IMR-90 (cell line): ENCODE measurements at places on chromosomes 4 and X. TPM values are rescaled to one million over a fixed set of nuclear protein-coding genes. Genes with fewer than 3 reads are reported as not detected.
A peak's percentile ranks its signal among the peaks of the same experiment; 100 is the strongest.

DNA sequence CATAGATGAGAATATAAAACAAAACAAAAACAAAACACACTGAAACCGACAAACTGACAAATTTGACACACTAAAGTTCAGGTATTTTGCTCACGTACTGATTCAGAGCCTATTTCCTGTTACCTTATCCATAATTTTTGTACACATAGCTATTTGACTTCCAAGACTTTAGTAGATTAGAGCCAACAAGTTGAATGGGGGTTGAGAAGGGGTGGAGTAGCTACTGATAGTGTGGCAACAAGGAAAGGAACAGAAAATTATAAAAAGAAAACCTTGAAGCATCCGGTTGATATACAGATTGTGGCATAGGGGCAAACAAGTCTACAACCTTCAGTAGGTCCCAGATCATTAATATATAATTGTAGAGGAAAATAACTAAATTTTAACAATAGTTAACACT lies 92.3 kb upstream of the RASGEF1B start:
- H3K27me3 ChIP-seq, result no peaks in the 10 kb centered on the region
- H3K4me1 ChIP-seq, result no peaks in the 10 kb centered on the region

GRCh38 chrX:130173190-130173895 lies 1.6 kb downstream of the RAB33A start:
- peaks cover 7% of the 10 kb centered on the region for H3K4me1 ChIP-seq
- H3K36me3 ChIP-seq, result no peaks in the 10 kb centered on the region
- H3K27ac ChIP-seq, result peak overlapping the region; percentile 50; the same call in 1 of the 2 replicates
- peaks cover 2% of the 10 kb centered on the region; the same call in 1 of the 2 replicates for H3K27me3 ChIP-seq
- DNase-seq, result peak; percentile 91

DNA sequence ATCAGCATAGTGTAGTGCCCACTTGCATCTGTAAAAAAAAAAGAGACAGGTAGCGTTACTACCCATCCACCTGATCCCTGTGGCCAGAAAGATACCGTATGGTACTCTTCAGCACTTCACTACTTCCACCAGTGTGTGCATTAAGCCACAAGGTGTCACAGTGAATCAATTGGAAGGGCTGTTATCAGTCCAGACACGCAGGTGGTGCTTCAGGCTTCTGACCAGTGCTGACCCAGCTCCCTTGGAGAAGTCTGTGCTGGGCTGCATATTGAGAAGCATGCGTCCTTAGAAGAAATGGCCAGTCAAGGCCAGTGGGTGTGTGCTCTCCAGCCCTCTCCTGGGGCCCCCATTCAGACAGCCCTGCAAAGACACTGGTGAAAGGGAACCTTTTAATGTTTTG lies 10.6 kb downstream of the LDB2 start:
- peaks cover 2% of the 10 kb centered on the region; the same call in 1 of the 2 replicates for H3K4me1 ChIP-seq
- no peak overlapping the region for H3K4me3 ChIP-seq
- no peaks in the 10 kb centered on the region for H3K27me3 ChIP-seq
- DNase-seq, result no peak
- H3K27ac ChIP-seq, result no peak overlapping the region

TENT5D gene
- total RNA-seq, result not detected in 2 replicates

SOX3 gene
- total RNA-seq, result not detected in 2 replicates

KLHL13 gene
- total RNA-seq, result 12.5 and 13.6 TPM in 2 replicates

VEGFD gene
- total RNA-seq, result under 0.01 and 0.18 TPM in 2 replicates

- H3K4me3 ChIP-seq, result no peak overlapping the region
- no peak for DNase-seq
- H3K4me1 ChIP-seq, result 0 out of 2 replicates have a peak, but pooled peaks cover 1% of the 10 kb centered on the region
- H3K36me3 ChIP-seq, result peaks cover 9% of the 10 kb centered on the region
- no peaks in the 10 kb centered on the region for H3K27me3 ChIP-seq
These were observed 56.5 kb downstream of the PTTG2 start for GRCh38 chr4:38016698-38017097.

- H3K36me3 ChIP-seq, result no peaks in the 10 kb centered on the region
- H3K4me1 ChIP-seq, result no peaks in the 10 kb centered on the region
- no peak overlapping the region for H3K4me3 ChIP-seq
- peak; percentile 16 for DNase-seq
- no peaks in the 10 kb centered on the region; the same call in 1 of the 2 replicates for H3K27me3 ChIP-seq
- no peak overlapping the region for H3K27ac ChIP-seq
These were observed 29.4 kb upstream of the SLAIN2 start for GRCh38 chr4:48311896-48312295.

KLF8 gene
- total RNA-seq, result under 0.01 TPM in 1 of 2 replicates, not detected in the other

STATH gene
- total RNA-seq, result not detected in 2 replicates

PNMA5 gene
- not detected in 2 replicates for total RNA-seq

- H3K27me3 ChIP-seq, result no peaks in the 10 kb centered on the region
- DNase-seq, result no peak
- H3K36me3 ChIP-seq, result peaks cover 2% of the 10 kb centered on the region; the same call in 1 of the 2 replicates
- H3K4me3 ChIP-seq, result no peak overlapping the region
- peaks cover 15% of the 10 kb centered on the region for H3K4me1 ChIP-seq
These were observed 3.4 kb downstream of the ABCD1 start for GRCh38 chrX:153728095-153728494.

GRCh38 chr4:177680308-177680707 lies 238.1 kb upstream of the AGA start:
- peaks cover 2% of the 10 kb centered on the region; the same call in 1 of the 2 replicates for H3K4me1 ChIP-seq
- no peaks in the 10 kb centered on the region for H3K36me3 ChIP-seq
- no peak overlapping the region for H3K27ac ChIP-seq
- no peak for DNase-seq

DNA sequence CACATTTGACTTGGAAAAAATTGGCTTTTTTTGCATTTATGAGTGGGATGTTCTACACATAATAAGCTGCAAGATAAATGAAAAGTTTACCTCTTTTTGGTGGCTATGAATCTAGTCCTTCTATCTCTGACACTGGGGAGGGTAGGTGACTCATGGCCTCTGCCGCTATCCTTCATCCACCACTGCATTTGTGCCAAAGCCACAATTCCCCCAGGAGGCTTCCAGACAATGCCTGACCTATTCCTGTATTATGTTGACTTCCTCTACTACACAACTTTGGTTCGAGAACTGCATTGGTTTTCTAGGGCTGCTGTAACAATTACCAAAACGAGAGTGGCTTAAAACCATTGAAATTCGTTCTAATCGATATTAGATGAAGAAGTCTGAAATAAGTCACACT lies 245.6 kb downstream of the TRAM1L1 start:
- H3K27ac ChIP-seq, result no peak overlapping the region
- H3K4me1 ChIP-seq, result no peaks in the 10 kb centered on the region
- no peak overlapping the region for H3K4me3 ChIP-seq
- H3K36me3 ChIP-seq, result no peaks in the 10 kb centered on the region

DNA sequence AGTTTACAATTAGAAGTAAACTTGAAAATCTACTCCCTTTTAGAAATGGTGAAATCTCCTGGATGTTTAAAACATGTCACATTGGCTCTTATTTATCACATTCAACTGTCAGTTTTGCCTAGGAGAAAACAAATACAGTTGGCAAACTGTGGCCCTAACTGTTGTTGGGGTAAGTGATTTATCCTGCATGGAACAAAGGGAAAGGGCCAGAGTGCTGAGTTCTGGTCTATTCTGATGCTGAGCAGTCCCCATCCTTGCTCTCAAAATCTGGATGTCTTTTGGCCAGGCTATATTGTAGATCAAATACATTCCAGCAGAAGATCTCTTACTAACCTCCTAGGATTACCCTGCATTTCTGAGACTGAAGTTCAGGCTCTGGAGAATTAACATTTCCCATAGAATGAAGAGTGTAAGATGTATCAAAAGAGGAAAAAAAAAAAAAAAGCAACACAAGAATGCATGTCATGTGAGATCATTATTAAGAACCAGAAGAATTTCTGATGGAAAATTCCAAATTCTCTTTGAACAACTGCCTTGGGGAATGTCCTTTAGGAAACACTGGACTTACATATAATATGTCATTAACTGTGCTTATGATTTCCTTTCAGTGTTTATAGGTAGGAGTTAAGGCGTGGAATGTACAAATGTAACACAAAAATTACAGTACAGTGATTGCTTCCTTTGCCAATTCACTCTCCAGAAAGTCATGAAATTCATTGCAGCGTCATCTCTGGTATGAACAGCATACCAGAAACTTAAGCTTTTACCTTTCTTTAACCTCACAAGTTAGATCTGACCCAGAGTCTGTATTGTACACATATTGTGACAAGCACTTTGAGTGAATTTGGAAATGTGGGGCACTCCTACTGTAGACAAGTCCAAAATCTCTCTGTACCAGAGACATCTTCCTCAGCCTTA lies 1012.5 kb upstream of the LCORL start:
- H3K36me3 ChIP-seq, result no peaks in the 10 kb centered on the region
- H3K27ac ChIP-seq, result no peak overlapping the region
- H3K4me1 ChIP-seq, result no peaks in the 10 kb centered on the region
- DNase-seq, result no peak
- no peaks in the 10 kb centered on the region for H3K27me3 ChIP-seq

NAP1L3 gene
- 2.2 and 5.3 TPM in 2 replicates for total RNA-seq

DOK7 gene
- not detected in 2 replicates for total RNA-seq

DNA sequence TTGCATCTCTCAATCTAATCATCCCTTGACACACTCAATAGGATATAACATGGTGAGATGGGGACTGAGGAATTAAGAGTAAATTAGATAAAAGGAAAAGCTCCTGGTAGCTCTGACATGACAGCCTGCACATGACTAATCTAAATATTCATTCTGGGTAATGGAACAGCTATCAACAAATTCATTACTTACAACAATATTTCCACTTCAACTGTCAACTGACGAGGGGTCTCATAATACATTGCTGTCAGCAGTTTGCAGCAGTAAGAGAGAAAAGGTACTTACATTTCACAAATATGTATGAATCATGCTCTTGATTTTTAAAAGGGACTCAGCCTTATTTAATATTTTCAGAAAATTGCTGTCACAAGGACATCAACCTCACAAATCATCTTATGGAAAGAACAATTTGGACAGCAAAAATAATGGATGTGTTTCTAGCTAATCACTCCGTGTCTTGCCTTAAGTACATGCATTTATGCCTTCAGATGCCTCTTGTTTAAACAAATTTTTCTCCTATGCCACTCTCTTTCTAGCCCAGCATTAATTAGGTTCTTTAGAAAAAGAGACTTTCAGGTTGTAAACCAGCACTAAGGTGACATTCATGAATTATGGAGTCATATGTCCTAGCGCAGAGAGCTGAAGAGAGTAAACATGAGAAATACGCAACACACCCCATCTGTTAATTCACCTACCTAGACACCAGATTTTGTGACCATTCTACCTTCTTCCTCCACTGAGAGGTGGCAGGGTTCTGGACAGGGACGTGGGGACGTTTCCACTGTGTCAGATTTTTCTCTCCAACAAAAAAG lies 99.6 kb upstream of the TMEM150C start:
- H3K36me3 ChIP-seq, result 0 out of 2 replicates have a peak, but pooled peaks cover 1% of the 10 kb centered on the region
- no peak for DNase-seq
- no peaks in the 10 kb centered on the region for H3K4me1 ChIP-seq
- H3K27ac ChIP-seq, result no peak overlapping the region
- no peak overlapping the region for H3K4me3 ChIP-seq
- no peaks in the 10 kb centered on the region for H3K27me3 ChIP-seq

CTAG2 gene
- total RNA-seq, result 23.6 and 27.1 TPM in 2 replicates

DNA sequence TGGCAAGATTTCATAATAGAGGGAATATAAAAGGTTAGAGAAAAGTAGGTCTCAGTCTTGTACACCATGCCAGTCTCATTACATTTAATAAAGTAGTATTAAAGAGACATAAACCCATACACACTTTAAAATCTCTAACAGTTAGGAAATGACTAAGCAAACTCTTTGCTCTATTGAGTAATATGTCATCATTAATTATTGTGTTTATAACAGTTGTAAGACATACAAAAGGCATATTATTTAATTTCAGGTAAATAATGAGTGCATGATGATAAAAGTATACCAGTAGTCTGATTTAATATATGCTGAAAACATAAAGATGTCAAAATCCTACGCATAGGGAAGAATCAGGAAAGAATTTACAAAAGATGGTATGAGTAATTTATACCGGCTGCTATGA lies 31.0 kb upstream of the FGG start:
- no peak for DNase-seq
- H3K27ac ChIP-seq, result no peak overlapping the region
- no peak overlapping the region for H3K4me3 ChIP-seq
- no peaks in the 10 kb centered on the region for H3K36me3 ChIP-seq

MAGEA9B gene
- total RNA-seq, result not detected in 2 replicates
